Prostate gland (tissue), 2 donors: ENCODE measurements at places on chromosomes 3 and 15.
A peak's percentile ranks its signal among the peaks of the same experiment; 100 is the strongest.

DNA sequence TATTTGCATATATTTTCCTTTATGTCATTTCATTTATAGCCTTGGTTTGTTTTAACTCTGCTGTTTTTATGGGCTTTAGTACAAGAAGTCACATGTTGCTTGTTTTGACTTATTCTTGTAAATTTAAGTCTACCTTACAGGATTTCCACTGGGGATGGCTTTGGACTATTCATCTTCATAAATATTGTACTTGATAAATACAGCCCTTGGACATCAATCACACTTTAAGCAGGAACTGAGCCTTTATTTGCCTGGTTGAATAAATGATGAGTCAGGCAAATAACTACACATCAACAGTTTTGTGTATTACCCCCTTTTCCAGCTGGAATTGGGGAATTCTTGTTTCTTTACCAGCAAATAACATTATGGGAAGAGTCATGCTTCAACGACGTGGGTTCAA lies 286.0 kb downstream of the CNTN3 start:
- no peak for DNase-seq

DNA sequence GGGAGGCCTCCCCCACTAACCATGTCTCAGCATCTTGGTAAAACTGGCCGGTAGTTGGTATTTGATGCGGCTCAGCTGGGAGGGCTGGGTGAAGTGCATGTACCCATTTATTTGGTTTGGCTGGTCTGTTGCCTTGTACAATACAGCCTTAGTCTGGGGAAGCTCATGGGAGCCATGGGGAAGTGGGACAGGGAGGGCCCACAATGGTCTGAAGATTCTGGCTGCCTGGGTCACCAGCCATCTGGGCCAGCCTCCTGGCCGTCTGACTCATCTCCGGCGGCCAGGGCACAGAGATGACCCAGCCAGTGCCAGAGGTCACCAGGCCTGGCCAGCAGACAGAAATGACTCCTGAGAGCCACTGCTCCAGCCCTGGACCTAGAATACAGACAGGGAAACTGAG lies 51.6 kb upstream of the SMAD6 start:
- DNase-seq, result no peak

GRCh38 chr3:50293079-50293801 lies 1.0 kb upstream of the IFRD2 start:
- no peak for DNase-seq

DNA sequence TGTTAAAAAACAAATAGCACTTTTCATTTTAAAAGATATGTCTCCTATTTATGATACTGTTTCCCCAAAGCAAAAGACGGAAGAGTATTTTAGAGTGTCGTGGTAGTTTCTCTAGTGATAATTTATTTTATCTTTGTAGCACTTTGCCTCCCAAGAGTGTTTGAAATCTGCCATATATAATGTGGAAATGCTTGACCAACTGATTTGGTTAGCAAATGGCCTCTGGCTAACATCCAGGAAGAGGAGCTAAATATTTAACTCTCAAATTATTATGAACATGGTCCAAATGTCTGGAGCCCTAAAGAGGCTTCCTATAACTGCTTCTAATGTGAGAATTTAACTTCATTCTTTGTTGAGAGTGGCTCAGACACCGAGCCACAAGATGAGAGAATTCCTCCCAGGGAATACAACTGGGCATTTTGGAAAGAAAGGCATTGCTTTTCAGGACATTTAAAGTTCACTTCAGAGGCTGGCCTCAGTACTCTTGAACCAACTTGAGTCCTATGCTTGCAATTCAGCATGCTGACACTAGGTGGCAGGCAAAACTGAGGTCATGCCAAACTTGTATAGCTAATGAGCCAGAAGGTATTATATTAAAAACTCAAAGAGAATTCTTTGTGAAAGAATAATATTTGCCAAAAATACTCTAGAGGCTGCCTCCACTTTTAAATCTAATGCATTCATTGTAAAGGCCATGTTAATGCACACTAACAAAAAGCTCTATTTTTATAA lies 104.5 kb downstream of the RARB start:
- DNase-seq, result no peak

DNA sequence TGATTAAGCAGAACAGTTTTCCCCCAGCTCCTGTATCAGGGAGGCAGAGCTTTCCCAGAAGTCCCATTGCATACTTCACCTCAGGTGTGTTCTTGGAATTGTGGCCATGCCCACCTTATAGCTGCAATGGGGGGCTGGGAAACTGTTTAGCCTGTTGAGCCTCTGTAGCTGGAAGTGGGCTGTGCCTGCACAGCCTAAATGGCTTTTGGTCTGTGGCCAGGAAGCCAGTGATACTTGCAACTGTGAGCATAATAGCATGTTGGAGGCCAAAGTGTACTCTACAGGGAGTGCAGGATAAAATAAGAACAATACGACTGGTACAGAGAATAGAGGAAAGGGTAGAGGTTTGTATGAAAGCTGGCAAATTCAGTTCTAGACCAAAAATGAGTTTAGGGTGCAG lies 248.5 kb downstream of the PTPRG start:
- peak; percentile 10 for DNase-seq

- DNase-seq, result peak; percentile 12
Measured at GRCh38 chr15:38075466-38075865, 141.0 kb downstream of the TMCO5A start.

DNA sequence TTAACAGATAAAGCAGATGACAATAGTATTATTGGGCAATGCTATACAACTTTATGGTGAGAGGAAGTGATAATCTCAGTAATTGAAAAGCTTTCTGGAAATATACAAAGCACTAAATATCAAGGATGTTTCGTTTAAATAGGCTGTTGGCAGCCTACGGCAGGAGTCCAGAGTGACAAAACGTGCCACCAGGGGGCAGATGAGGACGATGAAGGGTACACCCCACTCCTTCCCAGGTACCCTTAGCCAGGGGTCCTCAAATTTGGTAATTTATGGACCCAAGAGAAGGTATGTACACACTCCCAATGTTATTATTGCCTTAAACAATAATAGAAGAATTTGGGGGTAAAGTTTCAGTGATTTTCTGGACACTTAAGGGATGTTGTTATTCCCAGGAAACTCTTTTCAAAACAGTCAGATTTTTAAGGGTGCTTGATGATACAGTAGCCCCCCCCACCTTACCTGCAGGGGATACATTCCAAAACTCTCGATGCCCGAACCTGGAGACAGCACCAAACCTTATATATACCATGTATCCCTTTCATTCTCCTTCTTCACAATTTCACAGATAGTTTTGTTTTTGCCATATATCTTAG lies 1.4 kb upstream of the MAGEL2 start:
- peak; percentile 23 for DNase-seq

- DNase-seq, result no peak
Measured at GRCh38 chr3:141391991-141392316, 23.6 kb downstream of the ZBTB38 start.

- DNase-seq, result no peak
Measured at GRCh38 chr3:127035677-127036076, 52.8 kb downstream of the PLXNA1 start.

GRCh38 chr3:30577788-30578187 lies 28.6 kb upstream of the TGFBR2 start:
- no peak for DNase-seq
